Activated CD4-positive, alpha-beta T cell treated with anti-CD3 and anti-CD28 coated beads for 48 hours (primary cell): ENCODE measurements at places on chromosomes 13 and 19.

GRCh38 chr13:107373551-107373950 is 805.6 kb upstream of the ARGLU1 start:
- DNase-seq, result no peak

GRCh38 chr13:23748109-23748990 is 140.8 kb downstream of the MIPEP start:
- no peak for DNase-seq

DNA sequence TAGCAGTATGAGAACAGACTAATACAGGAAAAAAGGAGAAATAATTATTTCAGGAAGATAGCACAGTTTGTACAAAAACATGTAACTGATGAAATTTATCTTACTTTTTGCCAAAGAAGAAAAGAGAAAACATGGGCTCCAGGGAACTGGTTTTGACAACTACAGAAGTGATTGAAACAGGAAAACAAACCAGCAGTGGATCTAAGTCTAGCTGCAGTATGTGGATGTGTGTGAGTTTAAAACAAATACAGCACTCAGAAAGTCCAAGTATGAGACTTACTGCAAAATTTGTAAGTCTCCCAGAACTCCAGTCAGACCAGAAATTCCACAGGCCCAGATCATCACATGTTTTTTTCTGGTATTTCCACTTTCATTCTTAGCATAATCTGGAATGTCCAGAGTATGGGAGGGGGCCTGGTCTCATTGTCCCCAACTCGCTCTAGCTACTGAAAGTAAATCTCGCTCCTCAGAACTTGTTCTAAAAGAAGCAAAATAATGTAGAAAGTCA is 259.5 kb downstream of the NHLRC3 start:
- no peak for DNase-seq

DNA sequence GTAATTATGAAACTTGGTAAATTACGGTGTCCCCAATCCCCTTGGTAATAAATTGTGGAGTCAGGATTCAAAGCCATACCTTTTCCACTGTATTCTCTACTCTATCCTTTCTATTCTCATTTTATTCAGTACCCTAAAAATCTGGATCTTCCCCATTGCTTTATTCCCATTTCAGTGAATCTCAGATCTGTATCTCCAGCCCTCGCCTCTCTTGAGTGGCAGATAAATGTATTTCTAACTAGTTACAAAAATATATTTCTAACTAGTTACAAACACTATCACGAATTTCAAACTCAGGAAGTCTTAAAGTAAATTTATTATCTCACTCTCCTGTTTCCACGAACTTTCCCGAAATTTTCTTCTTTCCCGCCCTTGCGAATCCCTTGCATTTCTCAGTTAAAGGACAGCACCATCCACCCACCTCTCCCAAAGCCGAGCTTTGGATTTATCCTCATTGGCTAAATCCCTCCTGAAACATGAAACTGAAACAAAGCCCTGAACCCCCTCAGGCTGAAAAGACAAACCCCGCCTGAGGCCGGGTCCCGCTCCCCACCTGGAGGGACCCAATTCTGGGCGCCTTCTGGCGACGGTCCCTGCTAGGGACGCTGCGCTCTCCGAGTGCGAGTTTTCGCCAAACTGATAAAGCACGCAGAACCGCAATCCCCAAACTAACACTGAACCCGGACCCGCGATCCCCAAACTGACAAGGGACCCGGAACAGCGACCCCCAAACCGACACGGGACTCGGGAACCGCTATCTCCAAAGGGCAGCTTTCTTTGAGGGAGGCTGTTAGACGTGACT is 164.3 kb upstream of the PABPC3 start:
- DNase-seq, result no peak

- DNase-seq, result no peak
Observed at GRCh38 chr13:41008349-41008980, 10.7 kb downstream of the ELF1 start.

GRCh38 chr13:72534951-72535640 is 192.3 kb downstream of the MZT1 start:
- DNase-seq, result no peak

DNA sequence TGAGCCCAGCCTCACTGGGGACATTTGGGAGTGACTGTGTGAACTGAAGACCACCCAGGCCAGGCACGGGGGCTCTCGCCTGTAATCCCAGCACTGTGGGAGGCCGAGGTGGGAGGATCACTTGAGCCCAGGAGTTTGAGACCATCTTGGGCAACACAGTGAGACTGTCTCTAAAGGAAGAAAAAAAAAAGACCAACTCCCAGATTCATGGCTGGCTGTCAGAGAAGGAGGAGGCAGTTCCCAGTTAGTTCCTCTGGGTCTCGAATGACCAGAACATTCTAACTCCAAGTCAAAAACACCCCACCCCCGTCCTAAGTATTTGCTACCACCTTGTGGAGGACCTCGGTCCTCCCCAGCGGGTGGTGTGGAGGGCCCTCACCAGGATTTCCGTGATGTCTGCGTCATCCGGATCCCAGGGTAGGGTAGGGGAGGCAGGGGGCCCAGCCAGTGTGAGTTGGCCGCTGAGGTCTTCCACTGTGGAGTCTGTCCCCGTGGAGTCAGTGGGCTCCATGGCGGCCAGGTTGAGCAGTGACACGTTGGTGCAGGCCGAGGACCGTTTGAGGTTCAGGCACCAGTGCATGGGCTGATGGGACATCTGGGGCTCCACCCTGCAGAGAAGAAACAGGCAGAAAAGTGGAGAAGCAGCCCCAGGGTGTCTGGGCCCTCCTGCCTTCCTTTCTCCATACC is 1.3 kb downstream of the TSKS start:
- peak; percentile 18 for DNase-seq
